ENCODE measurements at places on chromosomes 1 and 21. TPM values are rescaled to one million over a fixed set of nuclear protein-coding genes. Genes with fewer than 3 reads are reported as not detected.

The STXBP3 gene
- 46.4 TPM for total RNA-seq

The OR2L2 gene
- total RNA-seq: 0.18 TPM

The OR2M3 gene
- total RNA-seq: not detected

The COL8A2 gene
- 0.24 TPM for total RNA-seq

The RAP1GAP gene
- total RNA-seq: 0.54 TPM

The ISG15 gene
- 25.8 TPM for total RNA-seq

The UBL4B gene
- total RNA-seq: not detected

The PGM1 gene
- 20.6 TPM for total RNA-seq

The PCAT6 gene
- 0.83 TPM for total RNA-seq

The PLA2G2C gene
- total RNA-seq: not detected

The OXCT2 gene
- total RNA-seq: 1.2 TPM

The KRTAP19-3 gene
- not detected for total RNA-seq

The OR2T5 gene
- total RNA-seq: not detected

The WDR64 gene
- total RNA-seq: 0.58 TPM

The NTMT2 gene
- total RNA-seq: not detected

The DNASE2B gene
- not detected for total RNA-seq

The FMO2 gene
- not detected for total RNA-seq

The AKR7A3 gene
- 0.80 TPM for total RNA-seq

The DENND2D gene
- total RNA-seq: 58.6 TPM

The FBXO2 gene
- 4.6 TPM for total RNA-seq

The ARF1 gene
- total RNA-seq: 209 TPM

The PTBP2 gene
- total RNA-seq: 18.6 TPM

The S100A8 gene
- total RNA-seq: 0.93 TPM

The PTPN14 gene
- not detected for total RNA-seq

The BGLAP gene
- 2.7 TPM for total RNA-seq

The LRRC3 gene
- total RNA-seq: 0.91 TPM

The NCF2 gene
- total RNA-seq: 101 TPM
